ENCODE measurements at places on chromosomes 7 and 10.
A peak's percentile ranks its signal among the peaks of the same experiment; 100 is the strongest.

- peak; percentile 94 for DNase-seq
Measured at GRCh38 chr10:30529373-30529998, 95.5 kb downstream of the MAP3K8 start.

GRCh38 chr7:87021285-87021684 is 38.2 kb downstream of the ELAPOR2 start:
- no peak for DNase-seq

DNA sequence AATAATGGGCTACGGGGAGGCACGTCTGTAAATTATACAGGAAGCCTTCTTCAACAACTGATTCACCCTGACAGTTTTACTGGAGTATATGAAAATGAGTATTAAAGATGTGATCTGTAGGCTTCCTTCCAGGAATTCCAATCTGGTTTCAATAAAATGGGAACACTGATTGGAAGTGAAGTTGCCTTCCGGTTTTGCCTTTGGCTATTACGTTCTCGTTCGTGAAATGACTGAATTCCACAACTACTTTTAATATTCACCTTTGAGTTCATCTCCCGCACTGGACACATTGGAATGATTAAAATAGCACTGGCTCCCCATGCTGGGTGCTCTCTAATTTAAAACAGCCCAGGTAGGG is 350.1 kb upstream of the MKI67 start:
- no peak for DNase-seq

GRCh38 chr7:10121631-10122030 is 852.0 kb upstream of the PHF14 start:
- DNase-seq, result no peak

GRCh38 chr7:141151746-141152145 is 77.9 kb downstream of the TMEM178B start:
- no peak for DNase-seq

GRCh38 chr7:37418381-37418780 is 30.3 kb downstream of the ELMO1 start:
- no peak for DNase-seq

GRCh38 chr7:31805209-31805818 is 118.3 kb downstream of the PPP1R17 start:
- DNase-seq, result no peak

DNA sequence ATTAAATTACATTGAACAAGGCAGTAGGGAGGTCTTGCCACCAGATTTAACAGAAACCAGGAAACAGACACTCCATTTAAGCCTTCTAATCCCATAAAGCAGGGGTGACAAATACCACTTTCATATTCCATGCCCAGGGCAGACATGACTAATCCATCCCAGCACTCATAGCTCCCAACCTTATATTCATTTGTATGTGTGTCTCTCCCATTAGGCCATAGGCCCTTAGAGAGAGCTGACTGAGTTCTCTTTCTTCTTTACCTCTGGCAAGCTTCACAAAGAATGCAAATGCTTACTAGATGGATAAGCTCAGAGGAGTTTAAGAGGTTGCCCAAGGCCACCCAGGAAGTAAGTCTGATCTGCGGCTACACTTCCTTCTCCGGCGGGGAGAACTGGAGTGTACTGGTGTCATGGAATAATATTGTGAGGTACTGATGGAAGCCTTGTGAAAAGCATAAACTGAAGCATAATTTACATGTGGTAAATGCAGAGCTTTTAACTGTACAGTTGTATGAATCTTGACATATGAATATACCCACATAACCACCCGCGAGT is 239.7 kb upstream of the HABP2 start:
- peak; percentile 36 for DNase-seq

- no peak for DNase-seq
Measured at GRCh38 chr7:76016191-76016947, 22.0 kb upstream of the TMEM120A start.

Measured in inflammatory macrophage (primary cell).